Effector memory CD4-positive, alpha-beta T cell (primary cell): ENCODE measurements at places on chromosomes 3 and 15.
A peak's percentile ranks its signal among the peaks of the same experiment; 100 is the strongest.

DNA sequence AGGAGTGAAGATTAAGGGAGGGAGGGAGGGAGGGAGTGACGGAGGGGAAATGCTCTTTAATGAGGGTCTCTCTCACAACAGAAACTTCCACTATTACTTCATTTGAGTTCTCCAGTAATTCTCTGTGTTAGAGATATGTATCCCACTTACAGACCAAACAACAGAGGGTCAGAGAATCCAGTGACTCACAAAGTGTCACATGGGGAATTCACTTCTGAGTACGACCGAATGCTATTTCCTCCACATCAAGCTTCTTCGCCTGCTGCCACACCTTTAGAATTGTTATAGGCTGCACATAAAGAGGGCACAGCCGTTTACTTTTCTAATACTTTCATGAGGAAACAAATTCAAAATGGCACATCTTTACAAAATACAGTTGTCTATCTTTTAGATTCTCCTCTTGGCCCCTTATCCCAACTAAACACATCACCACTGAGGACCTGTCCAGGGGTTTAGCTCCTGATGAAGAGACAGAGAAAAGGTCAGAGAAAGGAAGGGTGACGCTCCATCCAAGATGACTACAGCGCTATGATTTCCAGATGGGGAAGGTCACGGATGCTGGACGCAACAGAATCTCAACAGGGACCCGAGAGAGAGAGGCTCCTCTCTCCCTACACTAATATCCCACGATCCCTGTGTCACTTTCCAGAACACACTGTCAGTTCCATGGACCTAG lies 119.0 kb downstream of the XXYLT1 start:
- no peak for DNase-seq

DNA sequence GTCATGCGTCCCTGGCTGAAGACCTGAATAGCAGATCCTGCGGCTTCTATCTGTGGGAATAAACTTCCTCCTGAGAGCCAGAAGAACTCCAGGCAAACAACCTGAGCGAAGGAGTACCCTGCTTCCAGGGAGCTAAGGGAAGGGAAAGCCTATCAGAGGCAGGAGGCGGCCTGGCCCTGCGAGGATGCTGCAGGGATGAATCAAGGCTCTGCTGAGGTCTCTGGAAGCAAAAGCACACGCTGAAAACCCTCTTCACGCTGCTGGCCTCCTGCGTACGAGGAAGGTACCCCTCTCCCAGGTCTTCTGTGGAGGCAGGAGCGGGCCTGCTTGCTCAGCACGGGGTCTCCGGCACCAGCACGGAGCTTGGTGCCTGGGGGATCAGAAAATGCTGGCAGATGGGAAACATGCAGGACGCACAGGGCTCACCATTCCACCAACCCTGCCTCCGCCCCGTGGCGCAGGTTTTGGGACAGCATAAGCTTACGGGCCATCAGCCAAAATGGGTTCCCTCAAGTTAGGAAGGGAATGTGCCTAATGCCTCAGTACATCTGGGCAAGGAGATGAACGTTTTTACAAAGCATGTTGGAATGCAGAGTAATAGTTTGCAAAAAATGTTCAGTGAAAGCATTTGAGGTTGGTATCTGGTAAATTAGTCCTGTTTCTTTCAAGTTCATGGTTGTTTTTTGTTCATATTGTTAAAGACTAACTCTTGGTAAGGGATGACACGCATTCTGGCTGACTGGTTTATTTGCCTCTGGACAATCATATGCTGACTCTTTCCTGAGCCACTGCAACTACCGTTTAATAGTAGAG lies 72.3 kb downstream of the CHSY1 start:
- DNase-seq: no peak

GRCh38 chr3:186361762-186362536 lies at the start of gene DGKG:
Gene DGKG (minus strand): TSS chr3:186362234. CDS start chr3:186320459, 41,775 bp downstream.
- no peak for DNase-seq

DNA sequence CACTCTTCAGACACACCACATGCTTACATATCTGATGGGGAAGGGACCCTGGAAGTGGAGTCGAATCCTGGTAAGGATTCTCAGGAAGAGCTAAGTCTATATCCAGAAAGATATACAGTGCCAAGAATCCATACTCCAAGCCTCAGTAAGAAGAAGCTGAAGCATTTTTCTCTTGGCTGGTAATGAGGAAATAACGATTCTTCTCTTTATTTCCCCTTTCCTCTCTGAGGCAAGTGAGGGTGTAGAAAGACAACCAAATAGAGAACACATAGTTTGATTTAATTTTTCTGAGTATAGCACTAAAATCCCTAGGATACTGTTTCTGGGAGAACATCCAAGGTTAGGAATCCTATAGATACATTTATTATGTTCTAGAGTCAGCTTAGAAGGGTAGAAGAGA lies 857.3 kb downstream of the TUSC7 start:
- DNase-seq: no peak

- no peak for DNase-seq
These were observed 2.2 kb downstream of the HOMER2 start for GRCh38 chr15:82950295-82950694.

DNA sequence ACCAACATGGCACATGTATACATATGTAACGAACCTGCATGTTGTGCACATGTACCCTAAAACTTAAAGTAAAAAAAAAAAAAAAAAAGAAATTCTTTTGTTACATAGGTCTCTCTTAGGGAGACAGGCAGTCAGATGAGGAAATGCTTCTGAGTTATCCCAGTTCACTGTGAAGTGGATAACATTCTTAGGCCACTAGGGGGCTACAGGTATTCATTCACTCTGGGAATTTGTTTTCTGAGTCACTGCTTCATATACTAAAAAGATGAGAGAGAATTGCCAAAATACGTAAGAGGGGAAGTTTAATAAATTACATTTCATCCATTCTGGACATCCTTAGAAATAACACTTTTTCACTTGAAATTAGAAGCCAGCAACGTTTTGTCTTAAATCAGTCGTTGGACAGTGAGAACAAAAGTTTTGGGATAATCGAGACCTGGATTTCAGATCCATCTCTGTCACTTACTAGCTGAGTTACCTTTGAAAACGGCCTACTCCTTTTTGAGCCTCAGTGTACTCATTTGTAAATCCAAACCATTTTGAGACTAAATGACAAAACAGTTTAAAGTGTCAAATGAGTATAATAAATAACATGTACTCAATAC lies 738.4 kb upstream of the ALCAM start:
- no peak for DNase-seq

- no peak for DNase-seq
These were observed 21.3 kb downstream of the SLC12A8 start for GRCh38 chr3:125191256-125191655.

- no peak for DNase-seq
These were observed 153.3 kb downstream of the BCHE start for GRCh38 chr3:165683947-165684346.

- no peak for DNase-seq
These were observed 365.3 kb upstream of the KCNMB2 start for GRCh38 chr3:178170698-178171535.

DNA sequence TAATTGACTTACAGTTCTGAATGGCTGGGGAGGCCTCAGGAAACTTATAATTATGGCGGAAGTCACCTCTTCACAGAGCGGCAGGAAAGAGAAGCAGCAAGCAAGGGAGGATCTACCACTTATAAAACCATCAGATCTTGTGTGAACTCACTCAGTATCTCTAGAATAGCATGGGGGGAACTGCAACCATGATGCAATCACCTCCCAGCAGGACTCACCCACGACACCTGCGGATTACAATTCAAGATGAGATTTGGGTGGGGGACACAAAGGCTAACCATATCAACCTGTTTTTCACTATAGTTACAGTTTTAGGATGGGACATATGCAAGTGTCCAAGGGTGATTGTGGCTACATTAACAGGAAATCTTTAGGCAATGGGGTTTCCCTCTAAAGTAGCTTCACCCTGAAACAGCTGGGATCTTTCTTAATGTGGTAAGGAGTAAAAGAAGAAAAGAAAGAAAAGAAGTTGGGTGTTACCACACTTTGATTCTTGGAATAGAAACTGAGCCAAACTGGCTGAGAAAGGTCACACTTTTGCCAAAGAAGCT lies 453.8 kb downstream of the OTOL1 start:
- no peak for DNase-seq

DNA sequence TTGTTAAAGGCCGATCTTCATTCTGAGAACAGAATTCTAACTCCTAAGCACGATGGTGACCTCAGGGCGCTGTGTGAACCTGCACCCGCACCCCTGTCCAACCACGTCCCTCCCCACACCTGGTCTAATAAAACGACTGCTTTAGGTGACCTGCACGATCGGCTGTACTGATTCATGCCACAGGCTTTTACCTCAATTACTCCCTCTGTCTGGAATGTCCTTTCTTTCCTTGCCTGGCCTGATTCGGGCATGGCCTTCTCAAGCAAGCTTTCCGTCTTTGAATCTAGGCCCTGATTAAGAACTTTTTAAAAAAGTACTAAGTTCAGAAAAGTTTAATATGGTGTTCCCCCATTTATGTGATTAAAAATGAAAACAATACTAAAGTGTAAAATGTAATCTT lies 842 bp upstream of the U2SURP start:
- no peak for DNase-seq

DNA sequence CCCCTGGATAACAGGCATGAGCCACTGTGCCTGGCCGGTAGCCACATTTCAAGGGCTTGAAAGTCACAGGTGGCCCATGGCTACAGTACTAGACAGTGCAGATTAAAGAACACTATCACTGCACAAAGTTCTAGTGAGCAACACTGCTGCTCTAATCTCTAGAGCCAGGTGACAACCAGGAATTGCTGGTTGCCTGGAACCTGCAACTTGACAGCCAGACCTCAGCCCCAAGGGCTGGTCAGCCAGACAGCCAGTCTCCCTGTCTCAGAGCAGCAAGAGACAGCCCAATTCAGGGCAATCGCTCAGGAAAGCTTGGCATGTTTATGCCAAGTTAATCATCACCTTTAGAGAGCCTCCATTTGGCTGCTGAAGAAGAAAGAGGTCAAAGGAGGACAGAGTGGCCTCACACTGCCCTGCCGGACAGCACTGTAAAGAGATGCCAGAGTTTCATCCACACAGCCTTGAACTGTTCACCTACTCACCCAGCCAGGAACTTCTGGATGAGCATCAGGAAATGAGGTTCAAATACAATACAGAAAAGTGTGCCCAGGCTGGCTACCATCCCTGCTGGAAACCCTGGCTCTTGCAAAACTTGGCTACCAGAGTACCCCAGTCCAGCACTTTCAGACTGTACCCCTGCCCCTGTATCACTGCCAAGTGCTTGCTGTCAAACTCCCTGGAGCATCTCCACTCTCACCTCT lies 6.0 kb downstream of the CCDC12 start:
- DNase-seq: no peak

DNA sequence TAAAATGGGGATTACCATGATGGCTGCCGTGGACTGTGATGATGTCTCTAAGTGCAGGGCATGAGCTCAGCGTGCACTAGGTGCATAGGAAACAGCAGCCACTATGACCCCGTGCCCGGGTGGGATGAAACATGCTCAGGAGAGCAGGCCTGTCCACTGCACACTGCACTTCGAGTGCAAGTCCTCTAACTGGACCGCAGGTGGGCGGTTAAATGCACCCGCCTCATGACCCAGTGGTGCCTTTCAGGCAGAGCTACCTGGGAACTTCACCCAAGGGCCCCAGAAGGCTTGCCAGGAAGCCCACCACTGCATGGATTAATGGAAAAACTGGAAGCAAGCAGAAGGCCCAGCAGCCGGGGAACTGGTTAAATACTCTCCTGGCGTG lies 34.0 kb downstream of the PRKCD start:
- DNase-seq: no peak

- DNase-seq: no peak
These were observed 33.9 kb downstream of the GRAMD2A start for GRCh38 chr15:72163719-72164118.

- DNase-seq: no peak
These were observed 39.8 kb downstream of the NR1D2 start for GRCh38 chr3:23984934-23985333.

DNA sequence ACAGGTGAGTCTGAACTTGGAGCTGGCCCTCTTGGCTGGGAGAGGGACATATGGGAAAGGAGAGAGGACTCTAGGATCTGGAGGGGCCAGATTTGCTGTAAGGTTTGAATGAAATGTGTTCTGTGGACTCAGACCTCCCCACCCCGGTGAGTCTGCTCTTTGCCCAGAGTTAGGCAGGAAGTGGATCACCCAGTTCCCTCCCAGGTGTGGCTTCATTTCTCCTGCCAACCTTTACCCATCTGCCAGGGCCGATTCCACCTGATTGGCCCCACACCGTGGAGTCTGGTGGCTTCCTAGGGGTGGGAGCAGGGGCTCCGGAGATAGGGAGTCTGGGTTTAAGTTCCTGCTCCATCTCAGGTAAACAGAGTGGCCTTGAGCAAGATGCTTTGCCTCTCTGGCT lies 25.5 kb downstream of the CD276 start:
- DNase-seq: no peak

DNA sequence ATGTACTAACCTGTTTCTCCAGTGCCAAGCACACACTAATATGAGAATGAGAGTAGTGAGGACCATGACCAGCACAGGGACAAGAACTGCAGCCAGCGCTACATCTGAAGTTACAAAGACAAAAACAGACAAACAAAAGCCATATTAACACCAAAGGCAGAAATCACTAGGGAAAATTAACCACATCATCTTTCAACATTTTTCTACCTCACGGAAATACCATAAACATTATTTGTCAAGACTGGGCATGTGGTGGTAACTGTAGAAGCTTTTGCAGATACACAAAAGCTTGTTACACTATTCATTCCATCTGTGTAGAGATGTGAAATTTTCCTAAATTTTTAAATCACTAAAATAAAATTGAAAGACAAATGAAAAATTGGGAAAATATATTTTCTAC lies 44.9 kb downstream of the ST3GAL6 start:
- DNase-seq: no peak

DNA sequence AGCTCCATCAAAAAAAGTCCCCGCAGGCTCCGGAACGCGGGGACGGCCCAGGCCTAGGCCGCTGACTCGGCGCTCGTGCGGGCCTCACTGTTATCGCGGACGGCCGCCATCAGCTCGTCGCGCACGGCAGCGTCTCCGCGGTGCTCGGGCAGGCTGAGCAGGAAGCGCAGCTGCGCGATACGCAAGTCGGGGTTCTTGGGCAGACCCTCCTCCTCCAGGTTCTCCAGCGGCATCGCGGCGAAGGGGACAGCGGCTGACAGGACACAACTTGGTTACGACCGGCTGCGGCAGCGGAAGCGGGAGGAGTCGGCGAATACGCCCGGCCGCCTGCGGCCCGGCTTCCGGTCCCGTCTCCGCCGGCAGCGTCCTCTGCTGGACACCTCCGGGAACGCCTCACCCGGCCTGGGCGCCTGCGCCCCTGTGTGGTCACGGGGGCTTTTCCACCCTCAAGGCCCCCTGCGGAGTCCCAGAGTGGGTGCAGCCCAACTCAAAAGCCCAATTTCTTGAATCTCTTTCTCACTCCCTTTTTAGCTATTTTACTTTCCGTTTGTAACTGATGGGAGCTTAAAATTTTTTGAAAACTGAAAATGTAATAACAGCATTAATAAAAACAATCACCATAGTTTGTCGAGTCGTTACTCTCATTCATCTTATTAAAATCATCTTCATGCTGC lies at the start of gene PSMD6:
Gene PSMD6, minus strand, starts transcription at position 308 of the 674 bp plus-strand sequence. Its CDS starts 75 bp downstream, at position 233.
- DNase-seq: peak; percentile 86

GRCh38 chr3:156819842-156820691 lies 6.1 kb upstream of the LEKR1 start:
- no peak for DNase-seq

GRCh38 chr15:46091860-46092450 lies 457.1 kb downstream of the SQOR start:
- DNase-seq: no peak

GRCh38 chr3:152595975-152596821 lies 238.7 kb upstream of the P2RY1 start:
- DNase-seq: no peak
